Muscle of back (tissue), 13 donors: ENCODE measurements at places on chromosomes 7 and 10. TPM values are rescaled to one million over a fixed set of nuclear protein-coding genes. Genes with fewer than 3 reads are reported as not detected.

DNA sequence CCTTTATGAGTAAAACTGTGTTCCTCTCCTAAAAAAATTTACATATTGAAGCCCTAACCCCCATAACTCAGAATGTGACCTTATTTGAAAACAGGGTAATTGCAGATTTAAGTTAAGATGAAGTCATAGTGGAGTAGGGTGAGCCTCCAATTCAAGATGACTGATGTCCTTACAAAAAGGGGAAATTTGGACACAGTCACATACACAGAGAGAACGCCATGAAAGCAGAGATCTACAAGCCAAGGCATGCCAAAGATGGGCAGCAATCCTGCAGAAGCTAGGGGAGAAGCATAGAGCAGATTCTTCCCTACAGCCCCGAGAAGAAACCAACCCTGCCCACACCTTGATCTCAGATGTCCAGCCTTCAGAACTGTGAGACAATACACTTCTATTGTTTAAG, 23.8 kb upstream of the ADD3 start:
- DNase-seq = no peak

Gene FAM13C
- 29.7 TPM for polyA plus RNA-seq

GRCh38 chr7:35792873-35793489, 7.9 kb upstream of the SEPTIN7 start:
- DNase-seq = no peak

Gene C10orf105
- polyA plus RNA-seq = 0.22 TPM

DNA sequence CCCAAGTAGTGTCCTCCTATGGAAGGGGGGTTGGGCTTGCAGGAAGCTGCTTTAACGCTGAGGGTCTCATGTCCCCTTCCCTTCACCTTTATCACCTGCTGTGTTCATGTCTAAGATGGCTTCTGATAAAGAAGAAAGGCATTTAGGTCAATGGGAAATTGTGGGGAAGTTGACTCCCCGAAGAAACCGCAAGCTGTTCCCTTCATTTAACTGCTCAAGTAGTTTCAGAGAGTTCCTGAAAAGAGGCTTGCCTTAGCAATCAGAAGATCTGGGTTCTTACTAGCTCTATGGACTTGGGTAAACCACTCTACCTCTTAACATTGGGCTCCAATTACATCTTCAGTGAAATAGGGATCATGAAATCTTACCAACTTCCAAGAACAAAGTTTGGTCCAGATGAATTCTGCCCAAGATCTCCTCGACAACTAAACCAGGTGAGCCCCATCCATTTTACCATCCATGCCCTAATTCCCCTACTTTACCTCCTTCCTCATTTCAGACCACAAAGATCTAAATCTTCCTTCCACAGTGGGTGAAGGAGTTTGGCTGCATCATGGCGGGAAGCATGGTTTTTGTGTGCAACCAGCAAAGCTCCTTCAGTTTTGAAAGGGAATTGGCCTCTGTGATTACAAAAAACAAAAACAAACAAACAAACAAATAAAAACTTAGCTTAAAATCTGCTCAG, 30.4 kb upstream of the UCN3 start:
- no peak for DNase-seq

DNA sequence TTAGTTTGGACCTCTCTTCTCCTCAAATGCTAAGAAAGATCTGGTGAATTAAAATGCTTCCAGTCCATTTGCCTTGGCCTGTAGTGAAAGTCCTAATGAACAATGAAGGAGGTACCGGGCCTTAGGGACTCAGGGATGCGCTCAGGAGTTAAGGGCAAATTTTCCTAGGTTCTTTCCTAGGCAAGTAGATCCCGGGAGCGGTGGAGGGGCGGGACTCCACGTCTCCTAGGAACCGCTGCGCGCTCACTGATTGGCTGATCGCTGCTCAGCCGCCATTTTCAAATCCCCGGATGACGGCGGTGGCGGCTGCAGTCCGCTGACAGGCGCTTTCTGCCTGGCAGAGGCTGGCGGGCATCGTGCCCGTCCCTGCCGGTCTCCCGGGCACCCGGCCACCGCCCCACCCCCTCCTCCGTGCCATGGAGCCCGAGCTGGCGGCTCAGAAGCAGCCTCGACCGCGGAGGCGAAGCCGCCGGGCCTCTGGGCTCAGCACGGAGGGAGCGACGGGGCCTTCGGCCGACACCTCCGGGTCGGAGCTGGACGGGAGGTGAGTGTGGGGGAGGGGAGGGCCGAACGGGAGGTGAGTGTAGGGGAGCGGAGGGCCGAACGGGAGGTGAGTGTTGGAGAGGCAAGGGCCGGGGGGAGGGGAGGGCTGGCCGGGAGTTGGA, at the start of gene NET1:
Gene NET1, plus strand, starts transcription at position 281 of the 665 bp plus-strand sequence. Its CDS starts 136 bp downstream, at position 417.
- DNase-seq = peak; percentile 89
